Glomerular endothelial cell (primary cell): ENCODE measurements at places on chromosomes 3 and 15. TPM values are rescaled to one million over a fixed set of nuclear protein-coding genes. Genes with fewer than 3 reads are reported as not detected.

Gene ZFYVE19
- 25.7 and 26.0 TPM in 2 replicates for total RNA-seq

Gene DOCK3
- 0.19 and 0.29 TPM in 2 replicates for total RNA-seq

Gene ANO10
- 53.0 and 77.0 TPM in 2 replicates for total RNA-seq

Gene LDHAL6B
- total RNA-seq, result not detected in 2 replicates

Gene ALDH1A2
- total RNA-seq, result 0.58 and 5.8 TPM in 2 replicates

Gene SCAANT1
- total RNA-seq, result not detected in 2 replicates

Gene KNL1
- 4.2 and 10.8 TPM in 2 replicates for total RNA-seq

Gene VIPR1
- total RNA-seq, result 1.4 and 6.9 TPM in 2 replicates

Gene SRGAP3
- total RNA-seq, result 0.05 and 0.76 TPM in 2 replicates

Gene SLC24A5
- not detected in 2 replicates for total RNA-seq

Gene CYP1A1
- 2.0 and 3.7 TPM in 2 replicates for total RNA-seq
